ENCODE measurements at places on chromosomes 5 and 9. TPM values are rescaled to one million over a fixed set of nuclear protein-coding genes. Genes with fewer than 3 reads are reported as not detected.

Gene C9orf85
- polyA plus RNA-seq, result 7.6 TPM

Gene GKAP1
- 18.6 TPM for polyA plus RNA-seq

Gene INIP
- 11.1 TPM for polyA plus RNA-seq

Gene FAM114A2
- polyA plus RNA-seq, result 9.8 TPM

- no peak for DNase-seq
Observed at GRCh38 chr5:66609615-66610014, 13.4 kb downstream of the MAST4 start.

GRCh38 chr5:7825630-7826029 is 25.3 kb downstream of the CFAP90 start:
- DNase-seq, result peak; percentile 37

- DNase-seq, result no peak
Observed at GRCh38 chr5:142888469-142889085, 118.4 kb downstream of the ARHGAP26 start.

DNA sequence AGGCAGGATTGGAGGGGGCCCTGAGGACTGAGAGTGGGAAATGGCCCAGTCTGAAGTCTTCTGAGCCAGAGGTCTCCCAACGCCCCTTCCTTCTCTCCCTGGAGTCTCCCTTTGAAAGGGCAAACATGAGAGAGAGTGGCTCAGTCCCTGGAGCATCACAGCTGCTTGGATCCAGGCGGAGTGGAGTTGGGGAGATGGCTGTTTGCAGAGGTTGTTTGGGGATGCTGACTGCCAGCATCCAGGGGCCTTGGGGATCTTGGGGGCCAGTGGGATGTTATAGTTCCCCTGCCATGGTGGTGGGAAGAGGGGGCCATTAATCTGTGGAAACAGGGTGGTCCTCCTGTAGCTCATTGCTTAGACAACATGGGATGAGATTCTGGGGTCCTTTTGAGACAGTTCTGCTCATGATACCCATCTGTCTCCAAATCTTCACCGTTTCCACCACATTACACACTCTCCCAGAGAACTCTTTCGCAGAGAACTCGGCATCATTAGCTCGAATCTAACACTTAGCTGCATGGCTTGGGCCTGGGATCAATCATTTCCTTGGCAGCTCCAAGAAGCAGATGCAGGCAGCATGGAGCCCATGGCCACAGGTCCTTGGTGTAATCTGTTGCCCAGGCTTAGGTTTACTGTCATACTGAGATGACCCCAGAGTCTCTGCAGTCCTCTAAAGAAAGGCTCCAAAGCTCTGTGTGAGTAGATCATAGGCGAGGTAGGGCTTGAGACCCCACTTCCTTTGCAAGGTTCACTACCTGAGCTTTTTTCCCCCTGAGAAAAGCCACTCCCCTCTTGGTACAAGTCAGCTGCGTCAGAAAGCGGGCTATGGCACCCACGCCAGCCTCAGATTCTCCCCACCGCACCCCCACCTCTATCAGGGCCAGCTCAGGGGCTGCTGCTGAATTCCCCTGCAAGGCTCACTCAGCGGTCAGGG is 54.4 kb upstream of the SH3PXD2B start:
- DNase-seq, result no peak

- no peak for DNase-seq
Observed at GRCh38 chr5:125197321-125197720, 450.9 kb upstream of the ZNF608 start.

- no peak for DNase-seq
Observed at GRCh38 chr5:120528609-120529008, 64.5 kb downstream of the PRR16 start.

GRCh38 chr9:33331377-33331891 is 41.1 kb downstream of the NFX1 start:
- DNase-seq, result no peak

All from right cardiac atrium (tissue), 5 donors.